ENCODE measurements at places on chromosomes 6 and 20. TPM values are rescaled to one million over a fixed set of nuclear protein-coding genes. Genes with fewer than 3 reads are reported as not detected.
A peak's percentile ranks its signal among the peaks of the same experiment; 100 is the strongest.

TP53TG5 gene
- 0.16 TPM for total RNA-seq

FAM162B gene
- not detected for total RNA-seq

CNR1 gene
- total RNA-seq, result not detected

DNA sequence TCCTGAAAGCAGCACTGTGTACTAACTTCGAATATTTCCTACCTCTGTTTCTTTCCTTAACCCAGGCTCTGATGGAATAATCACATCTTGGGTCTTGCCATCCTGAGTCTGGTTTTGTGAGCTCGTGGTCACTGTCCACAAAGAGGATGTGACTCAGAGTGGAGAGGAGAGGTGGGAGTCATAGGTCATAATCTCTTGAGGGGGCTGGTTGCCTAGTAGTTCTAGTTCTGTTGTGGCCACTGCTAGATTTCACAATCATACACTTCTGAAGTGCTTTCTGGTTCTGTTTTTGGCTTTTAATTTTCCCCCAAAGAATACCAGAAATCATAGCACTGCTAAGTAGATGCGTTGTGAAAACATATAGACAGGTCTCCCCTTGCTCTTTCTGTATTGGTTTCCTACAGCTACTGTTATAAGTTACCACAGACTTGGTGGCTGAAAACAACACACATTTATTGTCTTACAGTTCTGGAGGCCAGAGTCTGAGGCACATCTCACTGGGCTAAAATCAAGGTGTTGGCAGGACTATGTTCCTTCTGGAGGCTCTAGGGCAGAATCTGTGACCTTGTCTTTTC is 102.8 kb downstream of the NRSN1 start:
- no peaks in the 10 kb centered on the region for H3K4me1 ChIP-seq
- H3K4me3 ChIP-seq, result no peak overlapping the region
- H3K36me3 ChIP-seq, result no peaks in the 10 kb centered on the region
- DNase-seq, result no peak

ZBTB46 gene
- not detected for total RNA-seq

GRCh38 chr6:13827032-13827431 is 12.7 kb upstream of the MCUR1 start:
- peaks cover 15% of the 10 kb centered on the region for H3K27me3 ChIP-seq
- H3K4me1 ChIP-seq, result no peaks in the 10 kb centered on the region
- no peak overlapping the region for H3K4me3 ChIP-seq
- H3K36me3 ChIP-seq, result no peaks in the 10 kb centered on the region
- H3K27ac ChIP-seq, result no peak overlapping the region
- no peak for DNase-seq

- no peaks in the 10 kb centered on the region for H3K36me3 ChIP-seq
- no peak for DNase-seq
- no peak overlapping the region for H3K27ac ChIP-seq
- H3K4me3 ChIP-seq, result no peak overlapping the region
Measured at GRCh38 chr6:6260196-6260722, 60.2 kb downstream of the F13A1 start.

DNA sequence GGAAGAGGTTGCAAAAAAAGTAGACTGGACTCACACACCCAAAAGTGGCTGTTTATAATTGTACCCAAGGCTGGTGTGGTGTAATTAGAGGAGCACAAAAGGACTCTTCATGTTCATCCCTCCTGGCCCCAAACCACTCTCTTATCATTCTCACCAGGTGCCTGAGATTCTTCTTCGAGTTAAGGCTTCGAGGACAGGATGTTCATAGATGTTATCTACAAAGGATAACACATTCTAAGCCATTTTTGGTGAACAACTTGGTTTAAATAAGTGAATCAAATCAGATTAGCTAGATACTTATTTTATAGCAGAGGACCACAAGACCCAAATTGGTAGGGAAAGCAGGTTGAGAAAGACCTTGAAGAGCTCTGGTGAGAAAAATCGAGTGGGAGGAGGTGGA is 73.1 kb upstream of the SUPT3H start:
- DNase-seq, result no peak
- H3K4me3 ChIP-seq, result no peak overlapping the region
- no peaks in the 10 kb centered on the region for H3K36me3 ChIP-seq
- H3K27ac ChIP-seq, result no peak overlapping the region
- peaks cover 40% of the 10 kb centered on the region for H3K4me1 ChIP-seq

GRCh38 chr6:154503658-154504057 is 6.8 kb downstream of the CNKSR3 start:
- H3K27ac ChIP-seq, result no peak overlapping the region
- H3K36me3 ChIP-seq, result no peaks in the 10 kb centered on the region
- H3K4me3 ChIP-seq, result no peak overlapping the region
- H3K27me3 ChIP-seq, result peaks cover 22% of the 10 kb centered on the region
- no peaks in the 10 kb centered on the region for H3K4me1 ChIP-seq

DNA sequence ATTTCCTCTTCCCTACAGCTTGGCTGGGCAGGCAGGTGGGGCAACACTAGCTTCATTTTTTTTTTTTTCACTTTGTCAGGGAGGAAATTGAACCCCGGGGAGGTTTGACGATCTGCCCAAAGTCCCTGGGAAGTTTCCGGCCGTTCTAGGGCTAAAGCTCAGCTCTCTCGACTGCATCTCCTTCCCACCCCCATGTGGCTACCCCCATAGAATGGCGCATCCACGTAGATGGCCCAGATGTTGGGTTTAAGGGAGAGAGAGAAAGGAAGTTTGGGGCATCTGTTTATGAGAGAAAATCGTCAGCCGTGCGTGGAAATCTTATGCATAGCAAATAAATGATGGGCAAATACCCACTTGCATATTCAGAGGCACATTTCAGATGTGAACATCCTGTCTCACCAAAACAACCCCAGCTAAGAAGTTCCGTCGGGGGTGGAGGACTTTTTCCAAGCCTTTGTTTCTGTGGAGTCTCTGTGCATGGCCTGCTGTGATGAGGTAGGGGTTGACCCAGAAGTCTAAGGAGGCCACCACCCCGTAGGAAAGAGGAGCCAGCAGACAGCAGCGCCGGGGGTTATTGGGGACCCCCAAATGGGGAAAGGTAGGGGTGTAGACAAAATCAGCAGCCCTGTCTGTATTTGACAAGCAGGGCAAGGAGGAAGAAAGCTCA is 40.5 kb upstream of the ZNF831 start:
- peak overlapping the region; percentile 72 for H3K4me3 ChIP-seq
- H3K27me3 ChIP-seq, result peaks cover 3% of the 10 kb centered on the region
- DNase-seq, result peak; percentile 50

GRCh38 chr6:97656706-97657350 is 373.8 kb upstream of the MMS22L start:
- H3K27ac ChIP-seq, result no peak overlapping the region
- H3K27me3 ChIP-seq, result no peaks in the 10 kb centered on the region
- H3K4me1 ChIP-seq, result no peaks in the 10 kb centered on the region
- no peak overlapping the region for H3K4me3 ChIP-seq
- DNase-seq, result no peak

- no peak overlapping the region for H3K4me3 ChIP-seq
- H3K27ac ChIP-seq, result no peak overlapping the region
- peaks cover 32% of the 10 kb centered on the region for H3K4me1 ChIP-seq
- no peaks in the 10 kb centered on the region for H3K36me3 ChIP-seq
Measured at GRCh38 chr20:5718896-5719595, 31.2 kb upstream of the SHLD1 start.

DUSP15 gene
- not detected for total RNA-seq

- peaks cover 13% of the 10 kb centered on the region for H3K4me1 ChIP-seq
- no peak overlapping the region for H3K27ac ChIP-seq
- DNase-seq, result no peak
- H3K27me3 ChIP-seq, result peaks cover 4% of the 10 kb centered on the region
- H3K36me3 ChIP-seq, result peaks cover 5% of the 10 kb centered on the region
Measured at GRCh38 chr6:42958125-42958524, 2.4 kb upstream of the GNMT start.

CAGE1 gene
- total RNA-seq, result 0.16 TPM

- peaks cover 32% of the 10 kb centered on the region for H3K4me1 ChIP-seq
- no peaks in the 10 kb centered on the region for H3K27me3 ChIP-seq
- H3K27ac ChIP-seq, result peak overlapping the region; percentile 17
- no peak for DNase-seq
- peaks cover 46% of the 10 kb centered on the region for H3K36me3 ChIP-seq
- no peak overlapping the region for H3K4me3 ChIP-seq
Measured at GRCh38 chr6:73513496-73513854, 7.4 kb downstream of the EEF1A1 start.

GRCh38 chr6:43297644-43298564 is at the start of gene SLC22A7:
TSS of gene SLC22A7 (plus strand) at chr6:43298260. CDS start at chr6:43298359, 99 bp downstream.
- H3K4me1 ChIP-seq, result no peaks in the 10 kb centered on the region
- no peaks in the 10 kb centered on the region for H3K36me3 ChIP-seq
- H3K4me3 ChIP-seq, result no peak within 1 kb of the TSS
- peaks cover 14% of the 10 kb centered on the region for H3K27me3 ChIP-seq
- no peak within 1 kb of the TSS for H3K27ac ChIP-seq

DNA sequence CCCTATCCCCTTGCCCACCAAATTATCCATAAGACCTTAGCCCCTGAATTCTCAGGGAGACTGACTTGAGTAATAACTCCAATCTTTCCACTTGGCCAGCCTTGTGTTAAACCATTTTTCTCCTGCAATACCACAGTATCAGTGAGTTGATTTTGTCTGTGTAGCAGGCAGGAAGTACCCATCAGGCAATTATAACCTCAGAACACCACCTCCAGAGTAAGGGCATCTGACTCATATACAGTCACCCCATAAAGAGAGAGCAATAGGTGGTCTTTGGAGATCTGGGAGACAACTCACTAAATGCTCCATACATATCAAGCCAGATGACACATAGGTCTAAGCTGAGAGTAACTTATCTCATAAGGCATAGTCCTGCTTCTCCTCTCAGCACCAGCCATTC is 83.7 kb downstream of the FILIP1 start:
- no peaks in the 10 kb centered on the region for H3K36me3 ChIP-seq
- H3K4me1 ChIP-seq, result no peaks in the 10 kb centered on the region
- no peak overlapping the region for H3K27ac ChIP-seq
- peaks cover 5% of the 10 kb centered on the region for H3K27me3 ChIP-seq

ELOVL4 gene
- total RNA-seq, result 0.55 TPM

- peaks cover 28% of the 10 kb centered on the region for H3K36me3 ChIP-seq
- no peaks in the 10 kb centered on the region for H3K27me3 ChIP-seq
- DNase-seq, result peak; percentile 74
- peak overlapping the region; percentile 85 for H3K27ac ChIP-seq
Measured at GRCh38 chr20:2873747-2874041, 413 bp downstream of the PTPRA start.

IGF2R gene
- 59.8 TPM for total RNA-seq

SNAP25 gene
- not detected for total RNA-seq

DNA sequence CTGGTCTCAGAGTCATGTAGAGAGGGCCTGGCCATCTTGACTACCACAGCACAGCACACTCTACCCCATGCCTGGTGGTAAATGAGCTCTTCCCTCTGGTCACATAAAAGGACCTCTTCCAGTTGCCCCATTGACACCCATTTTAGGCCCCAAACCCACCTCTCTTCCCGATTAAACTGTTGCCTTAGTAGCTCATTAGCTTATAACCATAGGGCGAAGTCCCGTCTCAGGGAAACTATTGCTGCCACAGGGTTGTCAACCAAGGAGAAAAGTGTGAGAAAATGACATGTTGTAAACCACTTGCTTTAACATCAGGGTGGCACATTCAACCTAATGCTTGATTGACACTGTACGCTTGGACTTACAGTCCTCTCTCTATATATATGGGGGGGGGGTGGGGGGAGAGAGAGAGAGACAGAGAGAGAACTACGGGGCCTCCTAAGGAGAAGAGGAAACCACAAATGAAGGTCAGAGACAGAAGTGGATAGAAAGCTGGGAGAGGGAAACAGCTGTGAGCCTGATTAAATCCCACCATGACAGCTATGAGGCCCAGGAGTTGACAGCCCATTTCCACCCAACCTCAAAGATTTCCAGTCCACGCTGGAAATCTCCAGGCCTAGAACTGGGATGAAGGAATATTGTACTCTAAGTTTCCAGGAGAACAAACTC is 14.9 kb upstream of the BTN1A1 start:
- H3K27ac ChIP-seq, result no peak overlapping the region
- H3K4me1 ChIP-seq, result peaks cover 2% of the 10 kb centered on the region
- H3K27me3 ChIP-seq, result no peaks in the 10 kb centered on the region
- H3K36me3 ChIP-seq, result peaks cover 1% of the 10 kb centered on the region
- H3K4me3 ChIP-seq, result no peak overlapping the region
- no peak for DNase-seq

- H3K36me3 ChIP-seq, result no peaks in the 10 kb centered on the region
- no peaks in the 10 kb centered on the region for H3K4me1 ChIP-seq
- no peak overlapping the region for H3K4me3 ChIP-seq
- no peaks in the 10 kb centered on the region for H3K27me3 ChIP-seq
Measured at GRCh38 chr6:68533339-68533795, 101.7 kb upstream of the ADGRB3 start.

- H3K4me1 ChIP-seq, result no peaks in the 10 kb centered on the region
- H3K4me3 ChIP-seq, result no peak overlapping the region
- H3K27ac ChIP-seq, result no peak overlapping the region
- no peaks in the 10 kb centered on the region for H3K27me3 ChIP-seq
- H3K36me3 ChIP-seq, result no peaks in the 10 kb centered on the region
Measured at GRCh38 chr6:35016502-35017321, 124.4 kb downstream of the TCP11 start.

GRCh38 chr6:3814539-3814938 is 34.6 kb upstream of the FAM50B start:
- no peak for DNase-seq
- H3K27ac ChIP-seq, result no peak overlapping the region
- no peaks in the 10 kb centered on the region for H3K4me1 ChIP-seq
- H3K4me3 ChIP-seq, result no peak overlapping the region

PPP1R3D gene
- 6.7 TPM for total RNA-seq

- H3K4me1 ChIP-seq, result no peaks in the 10 kb centered on the region
- no peak for DNase-seq
- no peak overlapping the region for H3K4me3 ChIP-seq
- H3K36me3 ChIP-seq, result peaks cover 3% of the 10 kb centered on the region
- H3K27ac ChIP-seq, result no peak overlapping the region
- H3K27me3 ChIP-seq, result peaks cover 2% of the 10 kb centered on the region
Measured at GRCh38 chr6:137779982-137780381, 87.1 kb upstream of the TNFAIP3 start.

DLL1 gene
- total RNA-seq, result 12.3 TPM

NNAT gene
- 0.32 TPM for total RNA-seq

HSPA1B gene
- total RNA-seq, result 87.1 TPM

- H3K4me3 ChIP-seq, result no peak overlapping the region
- peaks cover 33% of the 10 kb centered on the region for H3K27me3 ChIP-seq
- H3K4me1 ChIP-seq, result no peaks in the 10 kb centered on the region
- H3K27ac ChIP-seq, result no peak overlapping the region
- H3K36me3 ChIP-seq, result no peaks in the 10 kb centered on the region
- no peak for DNase-seq
Measured at GRCh38 chr20:2084703-2085102, 16.9 kb upstream of the STK35 start.

GRCh38 chr20:36498386-36499179 is 42.7 kb upstream of the MYL9 start:
- H3K27ac ChIP-seq, result no peak overlapping the region
- no peak for DNase-seq
- H3K27me3 ChIP-seq, result no peaks in the 10 kb centered on the region
- H3K4me3 ChIP-seq, result no peak overlapping the region

Measured in activated CD8-positive, alpha-beta T cell treated with anti-CD3 and anti-CD28 coated beads, Interleukin-2, amount 10 ng/mL, durations not matched to agents 7 days and 5 days (primary cell).